Stimulated activated CD4-positive, alpha-beta T cell treated with anti-CD3 and anti-CD28 coated beads, Interleukin-12 subunit alpha, Interleukin-12 subunit beta, amount 100 ng/mL, for 24 hours (primary cell): ENCODE measurements at places on chromosomes 11 and 22.

DNA sequence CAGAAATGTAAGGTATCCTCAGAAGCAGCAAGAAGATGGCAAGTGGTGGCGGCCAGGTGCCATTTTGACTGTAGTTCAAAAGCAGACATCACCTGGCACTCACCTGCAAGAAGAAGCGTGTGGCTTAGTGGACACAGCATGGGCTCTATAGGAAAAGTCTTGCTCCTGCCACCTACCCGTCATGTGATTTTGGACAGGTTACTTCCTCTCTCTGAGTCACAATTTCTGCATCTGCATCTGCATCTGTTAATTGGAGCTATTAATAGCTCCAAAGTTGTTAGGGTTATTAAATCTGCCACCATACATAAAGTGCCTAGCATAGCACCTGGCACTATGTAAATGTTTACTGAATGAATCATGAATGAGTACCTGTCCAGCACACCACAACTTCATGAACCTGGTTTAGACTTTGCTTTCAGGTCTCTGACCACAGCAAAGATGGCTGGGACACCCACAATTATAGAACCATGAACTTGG, 16.8 kb downstream of the RAB30 start:
- DNase-seq: no peak

- DNase-seq: no peak
Observed at GRCh38 chr11:88293931-88294330, 43.6 kb downstream of the CTSC start.

DNA sequence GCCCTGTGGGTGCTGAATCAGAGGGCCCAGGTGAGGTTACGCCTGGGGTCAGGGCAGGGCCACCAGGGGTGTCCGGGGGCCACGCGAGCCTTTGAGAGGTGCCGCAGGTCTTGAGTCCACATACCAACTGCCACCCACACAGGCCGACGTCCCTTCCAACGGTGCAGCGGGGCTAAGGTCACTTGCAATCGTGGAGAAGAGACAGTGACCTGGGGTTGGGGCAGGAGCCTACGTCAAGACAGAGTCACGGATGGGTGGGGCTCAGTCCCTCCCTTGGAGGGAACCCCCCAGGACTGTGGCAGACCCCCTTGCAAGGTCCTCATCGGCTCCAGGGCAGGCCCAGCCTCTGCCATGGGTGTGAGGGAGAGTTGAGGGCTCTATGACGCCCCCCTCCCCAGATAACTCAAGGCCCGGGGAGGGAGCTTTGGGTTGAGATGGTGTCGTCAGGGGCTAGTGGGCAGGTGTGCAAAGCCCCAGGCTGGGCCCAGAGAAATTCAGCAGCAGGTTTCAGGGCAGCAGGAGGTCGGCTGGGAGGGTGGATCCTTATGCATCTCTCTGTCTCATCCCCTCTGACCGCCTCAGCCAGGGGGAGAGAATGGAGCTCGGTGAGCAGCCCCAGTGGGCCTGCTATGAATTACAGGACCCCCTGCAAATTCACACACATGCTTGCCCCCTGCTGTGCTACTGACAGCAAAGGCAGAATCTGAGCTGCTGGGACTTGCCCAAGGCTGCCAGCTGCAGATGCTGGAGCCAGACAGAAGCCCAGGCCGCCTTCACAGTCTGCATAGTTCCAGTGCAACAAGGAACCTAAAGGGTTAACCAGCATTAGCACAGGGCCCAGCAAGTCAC, 60.0 kb downstream of the MYEOV start:
- no peak for DNase-seq

DNA sequence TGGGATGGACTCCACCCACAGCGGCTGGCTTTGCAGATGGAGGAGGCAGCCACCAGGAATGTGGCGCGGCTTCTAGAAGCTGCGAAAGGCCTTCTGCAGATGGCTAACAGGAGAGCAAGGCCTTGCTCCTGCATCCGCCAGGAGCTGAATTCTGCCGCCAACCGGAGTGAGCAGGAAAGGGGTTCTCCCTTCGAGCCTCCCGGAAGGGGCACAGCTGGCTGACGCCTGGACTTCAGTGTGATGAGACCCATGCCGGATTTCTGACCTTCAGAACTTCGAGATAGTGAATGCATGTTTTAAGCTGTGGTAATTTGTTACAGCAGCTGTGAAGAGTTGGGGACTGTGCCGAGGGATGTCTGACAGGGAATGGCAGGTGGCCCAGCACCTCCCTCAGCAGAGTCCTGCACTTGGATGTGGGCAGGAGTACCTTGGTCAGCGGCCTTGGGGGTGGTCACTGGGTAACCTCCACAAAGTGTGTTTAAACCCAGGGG, 7.7 kb downstream of the TBC1D22A start:
- DNase-seq: no peak

DNA sequence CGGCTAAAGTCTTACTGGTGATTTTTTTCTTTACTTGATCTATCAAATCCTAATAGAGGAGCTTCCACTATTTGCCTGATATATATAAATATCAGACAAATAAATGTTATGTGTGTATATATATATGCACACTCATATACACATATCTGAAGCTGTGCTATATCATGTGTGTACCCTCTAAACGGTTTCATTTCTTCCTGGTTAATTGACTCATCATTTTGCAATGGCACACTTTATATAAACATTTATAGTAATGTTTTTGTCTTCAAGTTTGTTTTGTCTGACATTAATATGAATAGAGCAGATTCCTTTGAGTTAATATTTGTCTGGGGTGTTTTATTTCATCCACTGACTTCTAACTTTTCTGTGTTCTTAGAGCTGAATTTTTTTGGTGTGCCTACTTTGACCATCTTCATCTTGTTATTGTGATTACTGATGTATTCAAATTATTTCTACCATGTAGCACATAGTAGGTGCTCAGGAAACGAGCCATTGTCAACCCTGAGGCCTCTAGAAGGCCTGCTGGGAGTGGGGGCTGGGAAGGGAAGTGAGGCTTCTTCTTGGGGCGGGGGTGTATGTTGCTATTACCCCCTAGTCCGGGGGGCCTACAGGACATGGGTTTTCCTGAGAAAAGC, 82.6 kb downstream of the LRRC32 start:
- no peak for DNase-seq

DNA sequence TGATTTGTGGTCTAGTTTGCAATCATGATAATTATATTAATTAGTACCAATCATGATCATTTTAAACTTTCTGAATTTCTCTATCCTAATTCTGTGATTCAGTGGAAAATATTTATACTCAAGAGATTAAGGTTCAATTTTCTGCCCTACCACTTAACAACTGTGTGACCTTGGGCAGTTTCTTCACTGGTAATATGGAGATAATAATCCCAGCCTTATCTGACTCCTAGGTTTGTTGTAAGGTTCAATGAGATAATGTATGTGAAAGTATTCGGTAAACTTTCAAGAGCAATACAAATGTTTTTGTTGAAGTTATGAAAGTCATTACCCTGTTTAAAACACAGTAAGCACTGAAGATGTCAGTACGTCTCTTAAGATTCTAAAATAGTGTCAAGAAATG, 36.3 kb downstream of the CSTPP1 start:
- DNase-seq: no peak

DNA sequence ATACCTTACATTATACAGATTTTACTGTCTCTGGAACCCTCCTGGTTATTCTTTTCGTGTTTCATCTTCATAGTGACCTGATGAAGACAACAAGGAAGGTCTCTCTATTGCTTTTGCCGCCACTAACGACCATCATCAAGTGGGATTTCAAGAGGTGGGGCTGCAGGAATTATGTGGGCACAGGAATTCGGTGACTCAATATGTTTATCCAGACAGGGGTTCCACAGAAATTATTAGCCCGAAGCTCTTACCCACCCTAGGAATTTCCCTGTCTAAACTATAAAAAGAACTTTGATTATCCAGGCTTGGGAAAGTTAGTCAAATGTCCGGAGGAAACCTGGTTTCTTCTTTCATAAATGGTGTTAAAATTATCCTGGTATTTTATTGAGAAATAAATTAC, 566.8 kb upstream of the TENM4 start:
- DNase-seq: no peak

- no peak for DNase-seq
Observed at GRCh38 chr11:94501522-94501921, 7.7 kb downstream of the ANKRD49 start.

GRCh38 chr22:45239681-45240051, 1.0 kb downstream of the KIAA0930 start:
- no peak for DNase-seq

DNA sequence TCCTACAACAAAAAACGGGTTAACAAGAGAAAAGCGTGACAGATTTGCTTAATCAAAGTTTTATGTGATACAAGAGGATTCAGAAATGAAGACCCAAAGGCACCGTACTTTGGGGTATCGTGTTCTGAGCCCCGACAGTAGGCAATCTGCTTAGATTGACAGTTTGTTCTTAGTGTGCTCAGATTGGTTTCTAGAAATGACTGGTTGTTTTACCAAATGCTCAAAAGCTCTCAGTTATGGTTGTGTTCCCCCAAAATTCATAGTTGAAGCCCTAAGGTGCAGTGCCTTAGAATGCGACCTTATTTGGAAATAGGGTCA, 102.7 kb downstream of the RASSF10 start:
- no peak for DNase-seq

GRCh38 chr22:43857367-43857766, 4.9 kb downstream of the SULT4A1 start:
- DNase-seq: no peak

DNA sequence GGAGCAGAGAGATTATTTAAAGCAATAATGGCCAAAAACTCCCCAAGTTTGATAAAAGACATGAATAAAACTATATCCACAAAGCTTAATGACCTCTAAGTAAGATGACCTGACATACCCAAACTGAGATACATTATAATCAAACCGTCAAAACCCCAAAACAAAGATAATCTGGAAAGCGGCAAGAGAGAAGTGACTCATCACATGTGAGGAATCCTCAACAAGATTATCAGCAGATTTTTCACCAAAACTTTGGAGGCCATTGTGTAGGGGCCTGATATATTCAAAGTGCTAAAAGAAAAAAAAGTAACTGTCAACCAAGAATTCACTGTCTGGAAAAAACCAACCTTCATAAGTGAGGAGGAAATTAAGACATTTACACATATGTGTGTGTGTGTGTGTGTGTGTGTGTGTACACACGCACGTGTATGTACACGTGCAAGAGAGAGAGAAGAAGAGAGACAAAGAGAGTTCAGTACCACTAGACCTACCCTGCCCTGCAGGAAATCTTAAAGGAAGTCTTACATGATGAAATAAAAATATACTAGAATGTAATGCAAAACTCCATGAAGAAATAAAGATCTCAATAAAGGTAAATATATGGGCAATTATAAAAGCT, 752.4 kb downstream of the NELL1 start:
- no peak for DNase-seq

- no peak for DNase-seq
Observed at GRCh38 chr11:59204746-59205145, 8.0 kb downstream of the MPEG1 start.

DNA sequence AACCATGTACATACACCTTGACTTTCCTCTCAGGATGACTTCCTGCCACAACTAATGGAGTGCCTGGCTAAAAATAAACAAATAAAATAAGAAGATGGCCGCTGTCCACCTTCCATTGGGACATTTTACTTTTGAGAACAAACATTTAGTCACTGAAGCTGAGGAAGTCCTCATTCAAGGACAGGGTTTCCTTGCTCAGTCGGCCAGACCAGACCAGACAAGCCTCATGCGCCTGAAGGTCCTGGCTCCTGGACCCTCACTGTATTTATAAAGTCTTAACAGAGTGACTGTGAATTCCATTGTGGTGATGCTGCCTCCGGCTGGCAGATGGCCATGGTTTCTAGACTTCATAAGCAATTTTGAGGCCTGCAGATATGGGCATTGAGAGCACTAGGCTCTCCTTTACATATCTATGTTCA, 114.5 kb downstream of the MAML2 start:
- DNase-seq: no peak

- no peak for DNase-seq
Observed at GRCh38 chr22:47055921-47056320, 293.5 kb downstream of the TBC1D22A start.
